ENCODE measurements at places on chromosomes 2 and 18.
A peak's percentile ranks its signal among the peaks of the same experiment; 100 is the strongest.

DNA sequence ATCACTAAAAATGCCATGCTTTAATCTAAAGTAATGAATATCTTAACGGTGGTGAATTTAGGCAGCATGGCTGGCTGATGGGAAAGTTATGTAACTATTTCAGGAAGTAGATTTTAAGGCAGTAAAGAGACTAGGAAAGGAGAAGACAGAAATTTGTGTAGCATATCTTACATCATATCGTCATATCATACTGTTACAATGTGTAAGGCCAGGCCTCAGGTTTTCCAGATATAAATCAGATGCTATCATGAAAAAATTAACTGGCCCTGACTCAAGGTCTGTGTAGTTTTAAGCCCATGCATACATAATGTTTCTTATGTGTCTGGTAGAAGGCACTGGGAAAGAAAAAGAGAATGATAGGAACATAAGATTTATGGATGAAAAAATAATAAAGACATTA lies 8.9 kb upstream of the FAP start:
- DNase-seq, result no peak

GRCh38 chr2:171523088-171524017 lies 1.1 kb downstream of the CYBRD1 start:
- DNase-seq, result peak; percentile 60

DNA sequence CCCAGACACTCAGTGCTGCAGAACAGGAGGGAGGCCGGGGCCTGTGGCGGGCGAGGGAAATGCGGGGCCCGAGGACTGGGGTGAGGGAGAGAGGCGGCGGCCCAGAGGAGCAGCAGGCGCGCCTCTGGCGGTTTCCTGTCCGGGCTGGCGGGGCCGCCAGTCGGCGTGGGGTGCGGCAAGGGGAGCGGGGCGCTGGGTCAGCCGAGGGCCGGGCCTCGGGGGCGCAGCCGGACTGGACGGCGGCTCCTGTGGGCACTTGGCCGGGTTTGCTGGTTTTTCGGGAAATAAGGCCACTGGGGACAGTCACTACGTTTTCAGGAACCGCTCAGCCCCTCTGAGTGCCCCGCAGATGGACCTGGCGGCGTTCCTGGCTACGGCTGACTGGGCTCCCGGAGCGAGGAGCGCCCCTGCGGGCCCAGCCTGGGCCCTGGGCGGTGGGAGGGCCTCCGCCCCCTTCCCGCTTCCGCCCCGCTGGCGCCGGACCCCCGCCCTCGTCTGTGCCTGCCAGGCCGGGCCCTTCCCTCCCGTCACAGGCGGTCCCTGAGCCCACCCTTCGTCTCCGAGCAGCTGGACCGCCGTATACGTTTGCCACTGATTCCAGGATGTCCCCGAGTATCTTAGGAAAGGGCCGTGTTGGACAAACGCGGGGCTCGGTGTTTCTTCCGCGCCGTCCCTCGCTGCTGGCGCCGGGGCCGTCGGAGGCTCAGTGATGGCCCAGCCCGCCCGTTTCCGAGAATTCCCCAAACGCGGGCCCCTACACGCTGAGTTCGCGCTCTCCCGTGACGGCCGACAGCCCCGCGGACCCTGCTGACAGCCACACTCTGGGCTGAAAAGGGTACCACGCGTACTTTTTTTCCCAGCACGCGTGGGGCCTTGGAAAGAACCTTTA lies 84.6 kb downstream of the FAM210A start:
- DNase-seq, result no peak

DNA sequence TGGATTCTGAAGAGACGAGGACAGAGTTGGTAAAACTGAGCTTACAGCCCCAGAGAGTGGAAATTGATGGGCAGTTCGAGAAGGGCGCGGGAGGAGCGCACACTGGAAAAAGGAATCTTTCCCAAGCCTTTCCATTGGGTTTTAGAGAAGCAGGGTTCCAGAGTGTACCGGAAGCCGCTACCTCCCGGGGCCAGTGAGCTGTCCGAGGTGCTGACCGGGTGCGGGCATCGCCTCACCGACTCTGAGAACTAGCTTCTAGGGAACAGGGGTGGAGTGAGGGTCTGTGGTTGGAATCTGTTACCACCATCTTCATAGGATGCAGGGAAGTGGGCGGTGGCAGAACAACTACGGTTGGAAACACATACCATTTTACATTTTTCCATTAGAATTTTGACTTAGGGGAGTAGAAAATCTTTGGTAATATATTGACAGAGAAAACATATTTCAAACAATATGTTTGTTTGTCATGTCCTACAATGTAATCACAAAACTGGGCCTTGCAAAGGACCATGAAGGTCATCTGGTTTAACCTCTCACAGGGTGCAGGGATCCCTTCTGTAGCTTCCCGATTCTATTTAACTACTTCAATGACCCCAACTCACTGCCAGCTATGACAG lies 724 bp downstream of the NMS start:
- DNase-seq, result no peak

GRCh38 chr18:12652861-12653401 lies 5.0 kb downstream of the SPIRE1 start:
- DNase-seq, result no peak

DNA sequence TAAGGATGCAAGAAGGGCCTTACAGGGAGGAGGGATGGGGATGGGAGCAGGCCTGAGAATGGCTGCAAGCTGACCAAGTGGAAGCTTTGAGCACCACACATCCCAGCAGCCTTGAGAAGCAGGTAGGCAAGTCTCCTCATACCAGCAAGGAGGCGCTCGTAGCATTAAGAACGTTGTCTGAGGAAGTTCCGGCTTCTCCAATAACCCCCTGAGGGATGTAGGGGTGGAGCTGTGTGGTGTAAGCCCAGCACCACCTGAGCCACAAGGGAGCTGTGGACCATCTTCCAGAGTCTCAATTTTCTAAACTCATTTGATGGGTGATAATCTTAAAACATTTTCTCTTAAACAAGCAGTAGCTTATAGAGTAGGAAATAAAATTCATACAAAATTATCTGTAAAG lies 50.6 kb downstream of the ST3GAL5 start:
- DNase-seq, result no peak

DNA sequence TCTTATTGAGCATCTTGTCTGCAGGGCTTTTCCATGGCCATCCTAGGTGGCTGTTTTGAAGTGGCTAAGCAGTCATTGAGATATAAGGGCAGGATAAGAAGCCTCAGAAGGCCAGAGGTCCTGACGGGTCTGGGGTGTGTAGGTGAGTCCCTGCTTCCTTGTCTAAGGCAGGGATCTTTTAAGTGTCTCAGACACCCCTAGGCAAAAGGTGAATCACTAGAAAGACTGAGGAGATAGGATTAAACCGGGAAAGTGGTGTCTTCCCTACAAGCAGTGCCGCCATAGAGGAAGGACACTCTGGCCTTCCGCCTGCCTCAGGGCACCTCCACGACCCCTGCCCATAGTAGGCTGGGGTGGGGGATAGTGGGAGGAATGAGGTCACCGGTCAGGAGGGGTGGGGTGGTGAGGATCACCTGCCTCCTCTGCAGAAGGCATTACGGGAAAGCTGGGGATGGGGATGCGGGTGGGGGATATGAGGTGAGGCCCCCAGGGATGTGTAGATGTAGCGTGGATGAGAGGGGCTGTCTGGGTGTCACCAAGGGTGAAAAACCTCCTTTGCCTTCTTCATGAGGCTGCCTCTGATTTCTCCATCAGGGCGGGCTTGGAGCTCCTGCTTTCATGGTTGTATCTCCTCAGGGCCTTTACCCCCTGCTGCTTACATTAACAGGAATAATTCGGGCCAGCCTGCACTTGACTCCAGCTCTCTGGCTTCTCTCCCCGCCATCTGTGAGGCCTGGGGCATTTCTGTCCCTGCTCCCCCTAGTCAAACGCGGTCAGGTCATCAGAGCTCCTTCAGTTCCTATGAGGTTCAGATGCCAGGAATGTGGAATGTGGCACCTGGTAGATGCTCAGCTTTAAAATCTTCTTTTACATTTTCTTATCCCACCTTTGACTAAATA lies 244.0 kb downstream of the DYSF start:
- DNase-seq, result no peak

GRCh38 chr18:24488824-24489493 lies 28.5 kb downstream of the HRH4 start:
- no peak for DNase-seq

- no peak for DNase-seq
Observed at GRCh38 chr2:239215136-239215925, 185.5 kb downstream of the HDAC4 start.

DNA sequence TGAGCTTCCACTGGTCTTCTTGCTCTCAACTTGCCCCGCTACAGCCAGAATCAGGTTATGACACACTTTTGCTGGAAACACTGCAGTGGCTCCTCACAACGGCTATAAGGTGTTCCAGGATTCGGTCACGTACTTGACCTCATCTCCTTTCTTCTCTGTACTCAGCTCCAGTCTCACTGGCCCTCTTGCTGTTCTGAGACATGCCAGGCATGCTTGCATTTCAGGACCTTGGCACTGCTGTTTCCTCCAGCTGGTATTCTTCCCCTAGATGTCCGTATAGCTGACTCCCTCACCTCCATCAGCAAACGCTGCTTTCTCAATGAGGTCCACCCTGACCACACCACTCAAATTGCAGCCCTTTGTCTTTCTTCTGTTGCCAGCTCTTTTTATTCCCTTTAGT lies 31.9 kb upstream of the C1GALT1C1L start:
- DNase-seq, result no peak

DNA sequence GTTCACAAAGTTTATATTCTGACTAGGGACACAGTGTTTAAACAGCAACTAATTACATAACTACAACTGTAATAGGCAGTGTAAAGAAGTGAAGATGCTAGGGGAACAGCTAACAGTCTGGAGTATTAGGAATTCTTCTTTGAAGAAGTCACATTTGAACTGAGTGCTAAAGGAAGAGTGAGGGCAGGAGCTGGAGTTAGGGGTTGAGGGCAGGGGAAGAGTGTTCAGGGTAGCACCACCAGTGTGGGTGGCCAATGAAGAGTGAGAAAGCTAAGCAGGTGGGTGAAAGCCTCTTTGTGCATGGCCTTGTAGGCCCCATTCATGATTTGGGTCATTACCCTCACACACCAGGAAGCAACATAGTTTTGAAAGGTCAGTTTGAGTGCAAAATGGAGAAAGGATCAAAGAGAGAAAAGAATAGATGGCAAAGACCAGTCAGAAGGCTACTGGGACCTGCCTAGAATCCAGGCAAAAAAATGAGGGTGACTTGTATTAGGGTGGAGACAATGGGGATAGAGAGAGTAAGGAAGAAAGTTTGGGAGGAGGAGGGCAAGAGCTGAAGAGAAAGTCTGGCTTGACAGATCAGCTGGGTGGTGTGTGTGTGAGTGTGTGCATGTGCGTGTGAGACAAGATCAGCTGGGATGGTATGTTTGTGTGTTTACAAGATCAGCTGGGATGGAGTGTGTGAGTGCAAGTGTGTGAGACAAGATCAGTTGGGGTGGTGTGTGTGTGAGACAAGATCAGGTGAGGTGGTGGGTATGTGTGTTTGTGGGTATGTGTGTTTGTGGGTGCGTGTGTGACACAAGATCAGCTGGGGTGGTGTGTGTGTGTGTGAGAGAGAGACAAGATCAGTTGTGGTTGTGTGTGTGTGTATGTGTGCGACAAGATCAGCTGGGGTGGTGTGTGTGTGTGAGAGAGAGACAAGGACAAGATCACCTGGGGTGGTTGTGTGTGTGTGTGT lies 43.6 kb upstream of the AGPS start:
- DNase-seq, result no peak

GRCh38 chr18:22558945-22559385 lies 141.2 kb upstream of the CTAGE1 start:
- no peak for DNase-seq

- peak; percentile 16 for DNase-seq
Observed at GRCh38 chr2:120914839-120915521, 179.3 kb downstream of the GLI2 start.

- DNase-seq, result no peak
Observed at GRCh38 chr2:191637182-191638078, 40.5 kb upstream of the NABP1 start.

- DNase-seq, result no peak
Observed at GRCh38 chr18:35835833-35836232, 136.6 kb upstream of the RMP24 start.

DNA sequence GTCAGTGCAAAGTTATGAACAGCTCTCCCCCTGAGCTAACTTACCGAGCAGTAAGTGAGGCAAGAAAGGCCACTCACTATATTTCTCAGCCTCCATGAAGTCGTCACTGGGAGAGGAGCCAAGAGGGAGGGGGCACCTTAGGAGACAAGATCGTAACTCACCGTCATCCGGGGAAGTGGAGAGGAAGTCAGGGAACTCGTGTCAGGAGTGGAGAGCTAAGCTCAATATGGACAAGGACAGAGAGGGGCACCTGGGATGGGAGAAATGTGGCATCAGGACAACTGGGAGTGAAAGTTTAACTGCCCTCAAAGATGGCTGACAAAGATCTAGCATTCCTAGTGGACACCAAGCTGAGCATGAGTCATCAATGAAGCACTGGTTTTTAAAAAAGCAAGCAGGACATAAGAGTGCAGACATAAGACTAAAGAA lies 37.1 kb downstream of the BCL11A start:
- no peak for DNase-seq

DNA sequence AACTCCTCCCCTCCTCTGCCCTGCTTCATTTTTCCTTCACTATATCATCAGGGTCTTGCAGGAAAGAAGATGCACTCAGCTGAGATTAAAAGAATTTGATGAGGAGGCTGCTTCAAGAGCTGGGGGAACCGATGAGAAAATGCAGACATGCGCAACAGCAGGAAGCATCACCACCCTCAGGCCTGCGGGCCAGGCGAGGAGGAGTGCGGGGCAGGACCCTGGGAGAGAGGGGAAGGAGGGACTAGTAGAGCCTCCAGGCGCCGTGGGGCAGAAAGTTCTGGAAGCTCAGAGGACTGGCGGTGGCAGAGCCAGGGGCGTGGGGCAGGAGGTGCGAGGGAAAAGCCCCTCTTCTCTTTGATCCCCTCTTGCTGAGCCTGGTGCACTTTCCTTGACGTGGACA lies 108.2 kb downstream of the CD226 start:
- no peak for DNase-seq

- DNase-seq, result no peak
Observed at GRCh38 chr2:219165058-219165911, 4.5 kb downstream of the SLC23A3 start.

- no peak for DNase-seq
Observed at GRCh38 chr2:148674063-148675020, 29.8 kb downstream of the EPC2 start.

GRCh38 chr2:65499216-65499615 lies 66.8 kb upstream of the SPRED2 start:
- no peak for DNase-seq

DNA sequence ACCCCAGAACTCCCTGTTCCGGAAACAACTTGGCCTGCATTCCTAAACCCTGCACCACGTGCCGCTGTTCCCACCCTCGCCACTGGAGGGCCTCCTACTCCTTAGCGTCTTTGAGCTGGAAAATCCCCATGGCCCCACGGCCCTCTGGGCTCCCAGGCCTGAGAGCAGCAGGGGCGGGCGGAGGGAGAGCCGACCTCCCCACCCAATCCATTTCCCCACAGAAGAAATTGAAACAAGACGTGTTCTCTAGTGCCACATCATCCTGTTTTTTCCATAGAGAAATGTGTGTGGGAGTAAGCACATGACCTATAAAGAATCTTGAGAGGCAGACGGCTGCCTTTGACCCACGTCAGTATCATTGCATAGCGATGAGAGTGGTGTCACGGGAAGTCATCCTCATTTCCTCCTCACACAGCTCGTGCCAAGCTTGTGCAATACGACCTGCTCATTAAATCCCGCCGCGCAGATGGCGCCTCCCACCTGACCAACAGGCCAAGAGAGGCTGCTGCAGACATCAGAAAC lies 79.2 kb downstream of the LAMA1 start:
- DNase-seq, result peak; percentile 8
